ENCODE measurements at places on chromosomes 3 and 15.

- no peak for DNase-seq
Observed at GRCh38 chr3:12593473-12593872, 36.6 kb downstream of the MKRN2 start.

- no peak for DNase-seq
Observed at GRCh38 chr3:129984125-129984524, 9.6 kb downstream of the TRH start.

DNA sequence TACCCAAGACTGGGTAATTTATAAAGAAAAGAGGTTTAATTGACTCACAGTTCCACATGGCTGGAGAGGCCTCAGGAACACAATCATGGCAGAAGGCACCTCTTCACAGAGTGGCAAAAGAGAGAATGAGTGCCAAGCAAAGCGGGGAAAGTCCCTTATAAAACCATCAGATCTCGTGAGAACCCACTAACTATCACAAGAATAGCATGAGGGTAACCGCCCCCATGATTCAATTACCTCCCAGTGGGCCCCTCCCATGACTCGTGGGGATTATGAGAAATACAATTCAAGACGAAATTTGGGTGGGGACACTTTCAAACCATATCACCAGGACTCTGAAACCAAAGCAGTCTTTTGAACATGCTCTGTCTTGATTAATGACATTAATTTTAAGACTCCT is 7.0 kb downstream of the RTP3 start:
- DNase-seq, result peak; percentile 55

DNA sequence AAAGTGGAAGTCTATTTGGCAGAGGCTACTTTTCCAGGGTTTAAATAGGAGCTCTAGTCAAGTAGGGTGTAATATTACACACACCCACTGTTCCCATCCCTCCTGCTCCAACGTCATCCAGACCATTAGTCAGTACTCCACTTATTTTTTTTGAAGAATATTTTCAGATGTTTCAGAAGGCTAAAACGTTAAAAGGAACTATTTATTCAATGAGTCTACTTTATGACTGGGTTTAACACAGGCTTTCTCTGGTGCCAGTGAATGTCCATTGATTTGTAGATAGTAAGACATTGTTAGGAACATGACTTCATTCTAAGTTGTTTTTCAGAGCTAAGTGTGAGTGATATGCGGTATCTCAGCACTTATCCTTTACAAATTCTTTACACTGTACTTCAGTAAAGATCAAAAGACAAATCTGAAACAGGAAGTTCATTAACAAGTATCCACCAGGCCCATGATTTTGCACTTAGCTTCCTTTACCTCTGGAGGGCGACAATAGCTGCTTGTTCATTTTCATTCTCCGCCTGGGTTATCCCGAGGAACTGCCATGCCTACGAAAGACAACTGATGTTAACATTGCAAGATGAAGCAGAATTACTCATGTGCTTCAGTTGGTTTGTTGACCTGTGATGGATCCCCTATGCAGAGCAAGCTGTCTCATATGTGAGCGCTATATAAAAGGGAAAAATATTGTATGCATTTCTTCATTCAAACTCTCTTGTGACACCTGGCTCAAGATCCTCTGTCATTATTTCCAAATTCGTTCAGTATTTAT is 158.7 kb downstream of the USP13 start:
- DNase-seq, result no peak

DNA sequence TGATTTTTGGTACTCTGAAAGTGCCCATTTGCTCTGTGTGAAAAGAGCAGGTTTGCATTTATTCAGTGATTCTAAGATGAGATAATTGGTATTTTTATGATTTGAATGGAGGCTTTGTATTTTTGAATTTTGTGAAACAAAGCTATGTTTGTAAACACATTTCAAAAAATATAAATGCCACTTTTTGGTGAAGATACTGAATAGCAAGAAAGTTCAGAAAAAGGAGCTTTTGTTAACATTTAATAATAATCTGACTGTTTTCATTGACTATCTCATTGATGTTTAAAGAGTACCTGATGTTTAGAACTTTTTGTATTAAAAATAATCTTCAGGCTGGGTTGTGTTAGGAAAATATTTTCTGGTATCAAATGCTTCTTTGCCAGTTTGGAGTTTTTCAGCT is 23.7 kb downstream of the TCF12 start:
- no peak for DNase-seq

DNA sequence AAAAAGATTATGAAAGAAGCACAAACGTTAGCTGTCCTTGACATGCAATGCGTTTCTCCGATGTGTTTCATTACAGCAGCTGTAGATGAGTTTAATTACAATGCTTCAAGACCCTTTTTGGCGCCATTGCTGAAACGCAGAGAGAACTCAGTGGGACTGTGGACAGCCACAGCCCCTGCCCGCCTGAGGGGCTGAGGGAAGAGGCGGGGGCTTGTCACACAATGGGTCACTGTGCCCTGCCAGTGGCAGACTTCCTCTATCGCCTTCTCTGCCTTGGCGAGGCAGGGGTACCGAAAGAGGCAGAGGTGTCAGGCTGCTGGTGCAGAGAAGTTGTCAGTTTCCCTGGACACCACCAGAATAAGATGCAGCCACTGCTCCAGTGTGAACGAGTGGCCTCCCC is 252.0 kb downstream of the NR2F2 start:
- no peak for DNase-seq

DNA sequence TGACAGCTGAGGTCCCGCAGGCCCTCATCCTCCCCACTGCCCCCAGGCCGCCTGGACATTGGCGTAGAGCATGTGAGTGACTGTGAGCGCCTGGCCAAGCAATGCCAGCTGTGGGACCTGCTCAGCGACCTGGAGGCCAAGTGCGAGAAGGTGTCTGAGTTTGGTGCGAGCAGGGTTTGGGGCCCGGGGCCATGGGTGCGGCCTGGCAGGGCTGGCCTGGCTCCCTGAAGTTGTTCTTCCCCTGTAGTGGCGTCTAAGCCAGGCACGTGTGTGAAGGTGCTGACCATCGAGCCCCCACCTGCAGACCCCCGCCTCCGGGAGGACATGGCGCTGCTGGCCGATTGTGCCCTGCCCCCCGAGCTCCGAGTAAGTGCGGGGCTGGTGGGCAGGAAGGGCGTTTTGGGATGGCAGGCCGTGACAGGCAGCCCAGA is 4.2 kb downstream of the ABTB1 start:
- DNase-seq, result no peak

GRCh38 chr3:123883701-123884202 is 380 bp downstream of the MYLK start:
- no peak for DNase-seq

DNA sequence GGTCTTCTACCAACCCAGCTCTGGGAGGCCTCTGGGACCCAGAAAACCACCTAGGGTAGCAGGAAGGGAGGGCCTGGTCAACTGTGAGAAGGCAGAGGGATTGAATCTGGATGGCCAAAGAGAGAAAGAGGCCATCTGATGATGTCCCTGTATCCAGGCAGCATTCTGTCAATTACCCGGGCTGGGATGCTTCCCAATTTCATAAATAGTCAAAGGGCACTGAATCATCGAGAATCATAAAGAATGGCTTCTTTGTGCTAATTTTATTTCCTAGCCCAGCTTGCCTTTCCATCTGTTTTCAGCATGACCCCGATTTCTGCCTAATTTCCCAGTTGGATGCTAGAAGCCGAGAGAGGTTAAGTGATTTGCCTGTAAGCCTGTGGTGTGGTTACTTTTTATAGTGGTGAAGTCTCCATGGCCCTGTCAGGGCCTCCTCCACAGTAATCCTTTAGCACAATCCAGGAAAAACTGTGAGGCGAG is 129.2 kb downstream of the FAM43A start:
- DNase-seq, result no peak

- DNase-seq, result no peak
Observed at GRCh38 chr3:59528251-59528650, 478.4 kb upstream of the CFAP20DC start.

GRCh38 chr3:188842639-188843038 is 329.1 kb upstream of the TPRG1 start:
- DNase-seq, result no peak

DNA sequence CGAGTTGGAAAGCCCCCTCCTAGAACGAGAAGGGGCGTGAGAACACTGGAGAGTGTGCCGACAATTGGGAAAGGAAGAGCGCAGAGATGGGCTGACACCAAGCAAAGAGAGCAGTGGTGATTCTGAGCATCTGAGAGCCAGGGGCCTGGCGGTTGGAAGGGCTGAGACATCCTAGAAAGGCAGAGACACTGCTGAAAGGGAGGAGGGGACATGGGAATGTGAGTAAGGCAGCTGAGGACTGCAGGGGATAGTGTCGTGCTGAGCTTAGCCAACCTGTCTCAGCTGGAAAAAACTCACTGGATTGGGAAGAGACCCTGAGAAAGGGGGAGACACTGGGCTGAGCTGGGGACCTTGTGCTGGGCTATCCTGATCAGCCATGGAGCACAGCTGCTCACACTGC is 58.1 kb upstream of the SLC6A6 start:
- no peak for DNase-seq

DNA sequence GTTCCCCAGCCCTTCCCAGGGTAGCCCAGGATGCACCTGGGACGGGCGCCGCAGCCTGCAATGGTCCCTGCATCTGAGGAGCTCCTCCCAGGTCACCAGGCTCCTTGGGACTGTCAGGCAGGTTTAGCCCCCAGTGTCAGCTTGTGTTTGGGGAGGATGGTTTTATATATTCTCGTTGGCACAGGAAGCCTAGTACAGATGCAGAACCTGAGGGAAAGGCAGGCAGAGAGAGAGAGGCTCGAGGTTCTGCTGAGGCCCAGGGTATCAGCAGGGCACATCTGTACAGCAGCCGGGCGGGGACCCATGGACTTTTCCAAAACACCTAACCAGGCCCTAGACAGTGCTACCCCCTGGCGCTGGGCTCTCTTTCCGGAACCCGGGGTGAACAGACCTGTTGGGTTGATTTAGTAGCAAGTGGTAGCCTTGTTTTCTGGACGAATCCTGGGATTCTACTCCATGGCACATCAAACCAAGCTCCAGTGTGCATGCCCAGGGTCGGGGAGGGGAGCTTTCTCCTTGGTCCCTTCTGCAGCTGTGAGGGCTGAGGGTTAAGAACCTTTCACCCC is 8.6 kb downstream of the PAK6 start:
- DNase-seq, result no peak

DNA sequence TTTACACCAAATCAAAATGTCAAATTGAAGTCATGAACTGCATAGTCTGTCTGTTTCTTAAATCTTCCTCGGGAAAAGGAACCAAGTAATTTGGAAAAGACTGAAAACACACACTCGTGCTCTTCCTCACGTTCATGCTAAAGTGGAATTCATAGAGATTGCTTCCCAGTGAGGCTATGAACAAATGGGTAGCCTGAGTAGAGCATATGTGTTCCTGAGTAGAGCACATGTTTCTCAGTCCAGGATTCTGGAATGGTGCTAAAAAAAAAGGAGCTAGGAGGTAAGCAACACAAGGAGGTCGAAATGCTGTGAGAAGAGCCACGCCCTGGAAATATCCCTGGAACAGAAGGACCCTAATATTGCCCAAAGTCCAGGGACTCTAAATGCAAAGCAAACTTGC is 494.2 kb upstream of the THBS1 start:
- DNase-seq, result no peak

DNA sequence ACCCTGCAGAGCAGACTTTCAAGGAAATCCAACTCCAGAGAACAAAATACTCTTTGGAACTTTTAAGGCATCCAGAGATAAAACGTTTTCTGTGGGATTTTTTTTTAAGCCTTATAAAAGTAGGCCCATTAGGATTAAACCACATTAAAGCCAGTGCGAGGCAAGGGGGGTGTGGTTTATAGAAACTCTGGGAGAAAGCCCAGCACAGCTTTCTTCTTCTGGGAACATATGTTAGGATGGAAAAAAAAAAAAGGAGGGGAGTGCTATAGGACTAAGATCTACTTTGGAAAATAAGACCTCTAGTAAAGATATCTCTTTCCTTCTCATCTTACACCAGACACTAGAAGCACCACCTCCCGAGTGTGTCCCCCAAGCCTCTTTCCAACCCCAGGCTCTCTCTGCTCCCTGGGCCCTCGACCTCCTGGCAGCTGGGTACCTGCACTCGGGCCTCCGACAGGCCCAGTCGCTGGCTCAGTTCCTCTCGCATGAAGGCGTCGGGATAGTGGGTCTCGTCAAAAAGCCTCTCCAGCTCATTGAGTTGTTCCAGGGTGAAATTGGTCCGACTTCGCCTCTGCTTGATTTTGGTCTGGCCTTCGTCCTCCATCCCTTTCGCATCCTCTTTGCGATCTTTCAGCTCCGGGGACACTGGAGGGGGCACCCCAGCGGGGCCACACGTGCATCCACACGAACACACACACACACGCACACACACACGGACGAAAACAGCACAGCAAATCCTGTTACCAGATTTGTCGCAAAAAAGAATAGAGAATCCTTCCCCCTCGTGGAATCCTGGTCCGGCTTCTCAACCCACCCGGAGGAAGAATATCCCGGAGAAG is 3.8 kb downstream of the SHOX2 start:
- DNase-seq, result no peak

DNA sequence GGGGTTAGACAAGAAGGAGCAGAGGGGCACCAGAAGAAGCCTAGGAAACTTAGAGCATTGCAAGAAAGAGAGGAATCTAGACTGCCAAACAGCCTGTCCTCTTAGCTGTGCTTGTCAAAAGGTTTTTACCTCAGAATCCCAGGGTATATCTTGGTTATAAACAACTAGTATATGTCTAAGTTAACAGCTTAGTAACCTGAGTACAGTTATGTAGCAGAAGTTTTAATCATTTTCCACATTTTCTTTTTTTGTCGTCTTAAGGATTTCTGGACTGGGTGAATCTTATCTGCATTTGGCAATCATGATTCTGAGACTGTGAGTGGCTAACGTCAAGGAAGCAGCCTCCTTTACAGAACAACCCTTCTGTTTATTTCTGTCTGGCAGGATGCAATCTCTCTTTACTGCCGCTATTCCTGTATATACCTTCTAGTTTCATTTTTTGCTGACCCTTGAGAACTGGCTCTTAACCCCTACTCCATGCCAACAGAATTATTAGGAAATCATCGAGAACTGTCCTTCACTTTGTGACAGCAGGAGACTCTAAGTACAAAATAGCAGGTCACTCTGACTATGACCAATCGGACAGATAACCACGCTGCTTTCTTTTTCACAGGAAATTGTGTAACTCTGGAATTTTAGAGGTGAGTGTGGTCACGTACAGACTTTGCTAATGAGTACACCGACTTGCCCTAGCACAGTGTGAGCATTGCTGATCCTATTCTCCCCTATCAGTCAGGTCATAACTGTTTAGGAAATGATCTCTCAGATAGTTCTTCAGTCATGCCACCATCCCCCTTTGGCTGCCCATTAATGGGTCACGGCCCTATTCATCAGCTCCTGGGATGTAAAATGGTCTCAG is 3.3 kb upstream of the CP start:
- no peak for DNase-seq

- DNase-seq, result no peak
Observed at GRCh38 chr3:128735884-128736283, 9.9 kb downstream of the RAB7A start.

- no peak for DNase-seq
Observed at GRCh38 chr15:86355801-86356200, 276.1 kb downstream of the AGBL1 start.

DNA sequence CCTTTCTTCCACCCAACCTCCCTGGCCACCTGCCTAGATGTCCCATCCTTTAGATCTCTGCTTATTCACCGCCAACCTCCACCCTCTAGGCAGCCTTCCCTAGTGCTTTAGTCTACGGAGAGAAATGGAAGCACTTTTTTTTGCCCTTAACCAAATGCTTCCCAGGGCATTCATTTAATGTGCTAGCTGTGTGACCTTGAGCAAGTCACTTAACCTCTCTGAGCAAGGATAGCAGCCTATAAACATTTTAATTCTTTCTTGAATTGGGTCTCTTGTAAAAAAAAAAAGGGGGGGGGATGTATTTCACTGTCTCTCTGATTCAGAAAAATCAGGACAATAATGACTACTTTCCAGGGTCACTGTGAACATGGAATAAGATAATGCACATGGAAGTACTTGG is 3.2 kb upstream of the INSYN1 start:
- DNase-seq, result no peak
